Retina (tissue), 1 donor: ENCODE measurements at places on chromosomes 6 and 20.

- DNase-seq, result no peak
Measured at GRCh38 chr20:40899344-40899743, 129.3 kb upstream of the TOP1 start.

DNA sequence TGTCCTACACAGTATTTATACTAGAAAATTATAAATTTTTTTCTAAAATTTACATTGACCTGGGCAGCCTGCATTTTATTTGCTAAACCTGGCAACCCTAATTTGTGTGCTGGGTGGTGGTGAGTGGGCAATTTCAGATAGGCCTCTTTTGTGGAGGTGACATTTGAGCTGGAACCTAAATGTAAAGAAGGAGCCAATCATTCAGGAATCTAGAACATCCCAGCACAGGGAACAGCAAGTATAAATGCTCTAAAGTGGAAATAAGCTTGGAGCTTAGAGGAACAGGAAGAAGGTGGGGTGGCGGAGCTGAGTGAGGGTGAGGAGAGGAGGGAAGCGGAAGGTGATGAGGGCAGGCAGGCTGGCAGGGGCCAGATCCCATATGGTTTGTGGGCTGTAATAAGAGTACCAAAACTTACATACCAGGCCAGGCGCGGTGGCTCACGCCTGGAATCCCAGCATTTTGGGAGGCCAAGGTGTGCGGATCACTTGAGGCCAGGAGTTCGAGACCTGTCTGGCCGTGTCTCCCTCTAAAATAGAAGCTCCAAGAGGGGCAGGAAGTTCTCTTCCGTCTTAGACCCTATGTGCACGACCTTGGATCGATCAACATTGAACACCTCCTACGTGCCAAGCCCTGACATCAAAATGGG lies 549 bp upstream of the CSE1L start:
- no peak for DNase-seq

GRCh38 chr20:23640671-23641667 lies 3.2 kb upstream of the CST3 start:
- DNase-seq, result no peak

- no peak for DNase-seq
Measured at GRCh38 chr6:131366223-131366622, 206.8 kb upstream of the ARG1 start.

GRCh38 chr6:152293404-152293803 lies 343.8 kb downstream of the SYNE1 start:
- DNase-seq, result no peak

DNA sequence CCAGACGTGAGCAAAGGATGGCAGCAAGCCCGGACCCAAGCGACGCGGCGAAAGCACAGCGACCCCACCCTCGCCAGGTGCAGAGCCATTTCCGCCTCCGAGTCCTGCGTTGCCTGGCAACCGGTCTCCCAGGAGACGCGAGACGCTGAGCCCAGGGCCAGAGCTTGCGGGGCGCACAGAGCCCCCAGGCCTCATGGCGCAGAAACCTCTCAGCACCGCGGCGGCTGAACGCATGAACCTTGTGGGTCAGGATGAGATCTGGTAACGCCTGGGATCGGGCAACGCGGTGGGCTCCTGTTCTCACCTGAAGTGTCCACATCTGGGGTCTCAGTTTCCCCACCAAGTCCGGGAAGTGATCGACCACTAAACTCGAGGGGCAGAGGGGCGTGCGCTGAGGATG lies 77.7 kb downstream of the ANKRD60 start:
- peak; percentile 76 for DNase-seq

DNA sequence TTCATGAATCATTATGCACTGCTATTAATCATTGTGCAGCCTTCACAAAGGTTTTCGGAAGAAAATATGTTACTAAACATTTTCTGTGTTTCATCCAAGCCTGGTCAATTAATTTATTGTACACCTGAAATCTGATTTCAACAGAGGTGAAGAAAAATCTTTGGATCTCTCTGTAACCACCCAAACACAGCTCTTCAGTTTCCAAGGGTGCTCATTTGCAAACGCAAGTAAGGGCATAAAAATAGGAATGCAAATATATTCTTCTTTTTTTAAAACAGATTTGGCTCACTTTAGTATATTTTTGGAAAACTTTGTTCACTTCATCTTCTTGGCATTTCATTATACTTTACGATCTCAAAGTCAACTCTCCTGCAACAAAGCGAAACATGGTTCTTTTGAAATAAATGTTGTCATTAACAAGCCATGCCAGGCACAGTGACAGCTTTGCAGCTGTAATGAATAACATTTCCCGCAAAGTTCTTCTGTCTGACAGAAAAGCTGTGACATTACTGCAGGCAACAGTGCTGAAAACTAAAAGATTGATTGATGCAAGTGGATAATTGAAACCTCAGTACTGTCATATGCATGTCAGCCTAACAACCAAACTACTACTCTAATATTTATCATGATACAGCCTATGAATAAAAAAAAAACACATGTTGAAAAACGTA lies 348.3 kb downstream of the FRK start:
- DNase-seq, result no peak

DNA sequence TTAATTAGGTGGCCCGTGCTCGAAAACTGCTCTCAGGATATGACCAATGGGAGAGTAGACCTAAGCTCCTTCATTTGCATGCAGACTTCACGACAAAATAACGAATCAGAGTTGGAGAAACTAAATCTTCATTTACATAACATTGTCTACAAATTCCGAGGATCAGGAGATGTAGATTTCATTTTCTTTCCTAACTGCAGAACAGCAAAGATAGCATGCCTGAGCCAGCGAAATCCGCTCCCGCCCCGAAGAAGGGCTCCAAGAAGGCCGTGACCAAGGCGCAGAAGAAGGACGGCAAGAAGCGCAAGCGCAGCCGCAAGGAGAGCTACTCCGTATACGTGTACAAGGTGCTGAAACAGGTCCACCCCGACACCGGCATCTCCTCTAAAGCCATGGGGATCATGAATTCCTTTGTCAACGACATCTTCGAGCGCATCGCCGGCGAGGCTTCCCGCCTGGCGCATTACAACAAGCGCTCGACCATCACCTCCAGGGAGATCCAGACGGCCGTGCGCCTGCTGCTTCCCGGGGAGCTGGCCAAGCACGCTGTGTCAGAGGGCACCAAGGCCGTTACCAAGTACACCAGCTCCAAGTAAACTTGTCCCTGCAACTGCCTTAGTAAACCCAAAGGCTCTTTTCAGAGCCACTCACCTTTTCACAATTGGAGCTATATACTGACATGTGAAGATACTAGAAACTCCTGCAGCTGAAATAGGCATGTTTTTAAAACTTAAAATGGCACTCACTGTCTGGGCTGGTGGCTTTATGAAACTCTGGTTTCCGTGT lies 96.5 kb downstream of the HFE start:
- peak; percentile 91 for DNase-seq

DNA sequence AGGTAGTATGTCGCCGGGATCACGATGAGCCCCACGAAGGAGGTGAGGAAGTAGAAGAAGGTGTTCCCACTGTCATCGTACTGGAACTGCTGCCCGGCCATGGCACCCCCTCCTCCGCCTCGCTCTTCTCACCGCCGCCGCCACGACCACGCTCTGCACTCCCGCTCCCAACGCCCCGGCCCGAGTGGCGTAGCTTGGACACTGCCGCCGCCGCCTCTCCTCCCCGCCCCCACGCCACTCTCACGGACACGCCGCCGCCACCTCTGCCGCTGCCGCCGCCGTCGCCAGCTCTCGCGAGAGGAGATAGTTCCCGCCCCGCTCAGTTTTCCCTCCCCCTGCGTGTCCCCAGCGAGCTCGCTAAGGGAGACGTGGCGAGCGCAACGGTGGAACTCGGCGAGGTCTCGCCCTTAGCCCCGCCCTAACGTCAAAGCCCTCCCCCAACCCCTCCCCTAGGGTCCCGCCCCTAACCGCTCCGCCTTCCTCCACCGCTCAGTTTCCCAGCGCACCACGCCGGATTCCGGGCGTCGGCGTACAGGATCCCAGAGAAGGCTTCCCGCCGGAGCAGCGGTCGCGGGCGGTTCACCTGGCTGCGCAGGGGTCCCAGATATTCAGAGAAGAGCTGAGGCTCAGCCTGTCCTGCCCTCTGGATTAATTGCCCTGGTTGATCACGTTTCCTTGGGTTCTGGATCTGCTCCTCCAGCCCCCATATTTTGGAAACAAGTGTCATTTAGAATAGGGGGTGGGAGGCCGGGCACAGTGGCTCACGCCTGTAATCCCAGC lies at the start of gene SEC63:
SEC63 (minus strand) TSS at position 300 of the 780 bp plus-strand sequence; CDS start at position 101, 199 bp downstream.
- peak; percentile 92 for DNase-seq

- no peak for DNase-seq
Measured at GRCh38 chr6:152232501-152233151, 404.5 kb downstream of the SYNE1 start.

DNA sequence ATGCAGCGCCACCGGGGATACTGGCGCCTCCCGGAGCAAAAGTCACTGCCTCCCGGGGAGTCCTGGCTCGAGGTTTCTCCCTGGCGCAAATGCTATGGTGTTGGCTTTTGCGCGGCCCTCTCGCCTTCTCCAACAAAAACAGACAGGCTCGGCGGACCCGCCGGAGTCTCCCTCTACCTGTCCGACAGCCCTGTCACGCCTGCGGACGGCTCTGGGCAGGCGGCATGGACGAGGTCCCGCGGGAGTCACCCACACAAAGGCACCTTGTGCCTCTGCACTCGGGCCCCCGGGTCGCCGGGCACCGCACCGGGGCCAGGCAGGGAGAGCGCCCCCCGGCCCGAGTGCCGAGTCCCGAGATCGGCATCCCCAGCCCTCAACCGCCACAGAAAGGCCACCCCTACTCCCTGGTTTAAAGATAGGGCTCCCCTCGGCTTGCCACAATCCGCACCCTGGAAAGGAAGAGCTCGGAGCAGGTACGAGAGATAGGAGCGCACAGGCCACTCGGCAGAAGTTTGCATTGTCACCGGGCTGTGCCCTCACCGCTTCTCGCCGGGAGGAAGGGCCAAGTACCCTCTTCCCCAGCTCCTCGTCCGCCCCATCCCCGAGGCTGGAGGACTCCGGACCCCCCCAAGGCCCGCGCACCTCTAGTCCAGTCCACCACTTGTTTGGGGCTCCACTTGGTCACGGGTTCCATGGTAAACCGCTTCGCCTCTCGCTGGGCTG lies 903 bp downstream of the CNKSR3 start:
- DNase-seq, result no peak

GRCh38 chr20:3092611-3093379 lies 8.3 kb upstream of the AVP start:
- peak; percentile 74 for DNase-seq

- no peak for DNase-seq
Measured at GRCh38 chr20:32418376-32418775, 60.2 kb downstream of the ASXL1 start.

- peak; percentile 35 for DNase-seq
Measured at GRCh38 chr20:53899351-53900167, 170.8 kb downstream of the BCAS1 start.

- DNase-seq, result no peak
Measured at GRCh38 chr6:37115236-37115895, 54.6 kb upstream of the PIM1 start.

- DNase-seq, result no peak
Measured at GRCh38 chr20:48910347-48910781, 11.1 kb upstream of the ARFGEF2 start.

DNA sequence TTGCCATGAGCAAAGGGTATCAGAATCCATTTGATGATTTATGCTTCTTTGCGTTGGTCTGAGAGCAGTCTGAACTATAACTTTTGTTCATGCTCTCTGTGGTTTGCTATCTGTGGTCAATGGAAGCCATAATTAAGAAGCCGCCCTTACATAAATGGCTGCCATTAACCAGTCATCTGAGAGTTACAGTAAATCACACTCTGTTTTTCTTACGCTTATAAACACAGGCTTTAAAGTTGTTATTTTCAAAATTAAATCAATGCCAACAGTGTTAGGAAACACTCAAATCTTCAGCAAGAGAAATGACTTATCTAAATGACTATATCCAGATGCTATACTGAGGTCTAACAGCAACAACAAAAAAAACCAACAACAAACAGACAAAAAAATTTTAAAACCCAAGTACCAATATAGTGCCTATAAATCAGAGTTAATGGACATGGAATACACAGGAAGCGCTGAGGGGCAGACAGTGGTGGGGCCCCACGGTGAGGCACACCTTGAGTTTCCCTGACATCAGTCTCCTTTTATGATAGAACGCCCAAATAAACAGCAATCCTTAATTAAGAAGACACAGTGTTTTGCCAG lies 108.0 kb upstream of the C6orf118 start:
- DNase-seq, result no peak

- no peak for DNase-seq
Measured at GRCh38 chr20:23095499-23095898, 9.4 kb upstream of the CD93 start.

DNA sequence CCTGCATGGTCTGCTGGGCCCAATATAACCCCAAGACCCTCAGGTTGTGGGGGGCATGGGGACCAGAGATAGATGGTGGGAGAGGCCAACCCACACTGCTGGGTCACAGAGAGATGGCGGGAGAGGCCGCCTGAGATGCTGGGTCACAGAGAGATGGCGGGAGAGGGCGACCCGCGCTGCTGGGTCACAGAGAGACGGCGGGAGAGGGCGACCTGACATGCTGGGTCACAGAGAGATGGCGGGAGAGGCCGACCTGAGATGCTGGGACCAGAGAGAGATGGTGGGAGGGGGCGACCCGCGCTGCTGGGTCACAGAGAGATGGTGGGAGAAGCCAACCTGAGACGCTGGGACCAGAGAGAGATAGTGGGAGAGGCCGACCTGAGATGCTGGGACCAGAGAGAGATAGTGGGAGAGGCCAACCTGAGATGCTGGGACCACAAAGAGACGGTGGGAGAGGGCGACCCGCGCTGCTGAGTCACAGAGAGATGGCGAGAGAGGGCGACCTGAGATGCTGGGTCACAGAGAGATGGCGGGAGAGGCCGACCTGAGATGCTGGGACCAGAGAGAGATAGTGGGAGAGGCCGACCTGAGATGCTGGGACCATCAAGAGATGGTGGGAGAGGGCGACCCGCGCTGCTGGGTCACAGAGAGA lies 133.2 kb downstream of the DLL1 start:
- no peak for DNase-seq

- DNase-seq, result peak; percentile 66
Measured at GRCh38 chr6:41372832-41373626, 37.6 kb downstream of the NCR2 start.

- no peak for DNase-seq
Measured at GRCh38 chr6:21613809-21614208, 20.3 kb downstream of the SOX4 start.

DNA sequence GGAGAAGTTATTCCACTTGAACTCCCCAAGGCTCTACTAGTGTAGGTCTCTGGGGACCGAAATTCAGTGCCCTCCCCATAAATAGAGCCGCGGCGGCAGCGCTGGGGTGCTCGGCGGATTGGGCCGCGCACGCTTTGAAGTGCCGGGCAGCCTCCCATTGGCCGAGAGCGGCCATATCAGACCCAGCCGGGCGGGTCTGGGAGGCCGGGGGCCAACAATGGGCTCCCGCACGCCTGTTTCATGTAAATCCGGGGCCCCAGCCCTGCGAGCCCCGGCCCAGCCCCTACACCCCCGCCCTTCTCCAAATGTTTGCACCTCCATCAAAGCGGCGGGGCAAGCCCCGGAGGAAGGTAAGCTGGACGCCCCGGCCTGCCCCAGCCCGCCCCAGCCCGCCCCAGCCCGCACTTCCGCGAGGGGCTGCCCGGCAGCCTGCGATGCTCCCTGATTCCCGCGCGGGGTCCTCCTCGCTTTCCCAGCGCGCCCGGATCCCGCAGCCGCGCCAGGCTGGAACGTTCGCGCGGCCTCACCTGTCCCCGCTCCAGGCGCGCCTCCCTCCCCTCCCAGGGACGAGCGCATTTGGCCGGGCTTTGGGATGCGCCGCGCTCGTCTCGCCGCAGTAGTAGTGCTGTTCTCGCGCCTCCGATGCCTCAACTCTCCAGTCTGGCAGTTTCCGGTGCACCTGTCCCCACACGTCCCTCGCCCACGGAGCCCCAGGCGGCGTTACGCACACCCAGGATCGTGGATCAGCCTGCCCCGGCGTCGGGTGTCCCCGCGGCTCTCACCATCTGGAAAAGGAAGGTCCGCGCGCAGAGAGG lies at the start of gene TBXT:
TBXT (minus strand) TSS at position 51 of the 815 bp plus-strand sequence. CDS start 260 bp downstream, outside the sequence.
- DNase-seq, result peak; percentile 58

- peak; percentile 53 for DNase-seq
Measured at GRCh38 chr6:118012944-118013343, 105.9 kb downstream of the SLC35F1 start.
